ENCODE measurements at places on chromosomes 5 and 9.

GRCh38 chr5:136776022-136776927 is 410.9 kb upstream of the TRPC7 start:
- no peak for DNase-seq

DNA sequence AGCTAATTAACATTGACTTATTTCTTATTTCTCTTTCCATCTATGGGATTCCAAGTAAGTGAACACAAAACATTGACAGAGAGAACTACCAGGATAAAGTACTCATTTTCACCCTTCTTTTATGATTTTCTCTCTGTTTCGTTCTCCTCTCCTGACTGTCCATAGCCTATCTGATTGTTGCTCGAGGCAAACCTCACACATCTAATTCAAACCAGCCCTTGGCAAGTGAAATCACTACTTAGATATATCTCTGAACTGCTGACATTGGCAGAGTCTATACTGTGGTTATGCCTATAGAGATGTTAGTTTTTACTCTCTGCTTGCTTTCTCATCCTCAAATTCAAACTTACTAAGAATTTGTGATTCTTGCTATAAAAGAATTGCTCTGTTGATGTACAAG is 248.8 kb downstream of the ISL1 start:
- no peak for DNase-seq

- no peak for DNase-seq
Measured at GRCh38 chr5:133321286-133321832, 269.5 kb downstream of the HSPA4 start.

GRCh38 chr9:76570826-76571225 is 111.8 kb downstream of the GCNT1 start:
- no peak for DNase-seq

DNA sequence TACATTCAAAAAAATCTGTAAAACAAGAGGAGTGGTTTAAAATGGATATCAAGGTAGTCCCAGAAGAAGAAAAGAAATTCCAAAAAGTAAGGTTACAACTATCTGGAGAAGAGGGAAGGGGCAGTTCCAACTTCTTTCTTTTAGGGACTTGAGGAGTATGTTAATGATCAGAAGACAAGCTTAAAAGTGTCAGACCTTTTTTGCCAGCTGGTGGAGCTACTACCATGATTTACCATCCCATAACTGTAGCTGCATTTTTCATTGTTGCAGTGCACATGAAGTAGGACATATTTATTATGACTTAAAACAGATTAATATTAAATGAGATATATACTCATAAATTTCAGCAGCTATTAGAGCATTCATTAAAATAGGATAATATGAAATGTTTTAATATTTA is 158.5 kb upstream of the RGS7BP start:
- no peak for DNase-seq

DNA sequence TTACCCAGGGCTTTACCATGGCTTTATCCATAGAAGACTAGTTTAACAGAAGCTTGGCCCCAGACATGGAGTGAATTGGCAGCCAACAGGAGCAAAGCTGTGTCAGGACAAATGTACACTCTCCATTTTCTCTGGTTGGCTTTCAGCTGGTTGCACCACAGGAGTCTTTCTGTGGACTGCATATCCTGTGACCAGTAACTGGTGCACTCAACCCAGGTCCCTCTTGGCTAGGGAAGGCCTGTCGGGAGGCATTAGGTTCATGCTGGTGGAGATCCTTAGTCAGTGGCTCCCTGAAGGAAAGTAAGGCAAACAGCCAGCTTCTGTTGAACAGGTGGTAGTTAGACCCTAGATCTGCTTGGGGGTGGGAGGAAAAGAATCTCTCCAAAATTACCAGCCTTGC is 146.9 kb upstream of the TLX3 start:
- no peak for DNase-seq

DNA sequence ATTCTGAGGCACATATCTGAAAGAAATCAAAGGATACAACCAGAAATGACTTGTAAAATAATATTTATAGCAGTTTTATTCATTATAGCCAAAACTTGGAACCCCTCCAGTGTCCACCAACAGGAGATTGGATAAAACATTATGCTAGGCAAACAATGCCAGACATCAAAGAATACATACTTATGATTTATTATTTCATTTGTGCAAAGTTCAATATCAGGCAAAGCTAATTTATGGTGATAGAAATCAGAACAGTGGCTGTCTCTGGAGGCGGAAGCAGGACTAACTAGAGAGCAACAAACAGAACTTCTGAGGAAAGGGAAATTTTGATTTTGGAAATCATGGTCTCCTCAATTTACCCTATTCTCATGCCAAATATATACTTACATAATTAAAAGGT is 193.1 kb downstream of the ICE1 start:
- DNase-seq: no peak

GRCh38 chr9:127919253-127919815 is 2.5 kb upstream of the ST6GALNAC4 start:
- no peak for DNase-seq

Data from CD8-positive, alpha-beta memory T cell (primary cell).